ENCODE measurements at places on chromosomes 4 and X.

- no peak for DNase-seq
Observed at GRCh38 chr4:96326846-96327245, 487.0 kb downstream of the PDHA2 start.

- DNase-seq = no peak
Observed at GRCh38 chrX:151814767-151815166, 80.2 kb downstream of the CNGA2 start.

DNA sequence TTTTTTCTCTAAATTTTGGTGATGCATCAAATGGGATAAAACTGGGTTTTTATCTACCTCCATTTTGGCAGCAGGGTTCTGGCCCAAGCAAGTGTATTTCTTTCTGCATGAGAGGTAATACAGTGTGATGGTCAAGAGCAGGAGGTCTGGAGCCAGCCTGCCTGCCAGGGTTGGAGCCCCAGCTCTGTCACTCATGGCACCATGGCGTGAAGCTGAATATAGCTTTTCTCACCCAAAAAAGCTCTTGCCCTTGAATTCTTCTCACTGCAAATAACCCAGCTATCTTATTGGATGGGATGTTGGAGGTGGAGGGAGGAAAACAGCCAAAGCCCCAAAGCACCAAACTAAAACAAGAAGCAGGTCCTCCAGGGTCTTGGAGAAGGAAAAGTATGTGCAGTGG lies 218.4 kb downstream of the ARHGAP10 start:
- DNase-seq = no peak

DNA sequence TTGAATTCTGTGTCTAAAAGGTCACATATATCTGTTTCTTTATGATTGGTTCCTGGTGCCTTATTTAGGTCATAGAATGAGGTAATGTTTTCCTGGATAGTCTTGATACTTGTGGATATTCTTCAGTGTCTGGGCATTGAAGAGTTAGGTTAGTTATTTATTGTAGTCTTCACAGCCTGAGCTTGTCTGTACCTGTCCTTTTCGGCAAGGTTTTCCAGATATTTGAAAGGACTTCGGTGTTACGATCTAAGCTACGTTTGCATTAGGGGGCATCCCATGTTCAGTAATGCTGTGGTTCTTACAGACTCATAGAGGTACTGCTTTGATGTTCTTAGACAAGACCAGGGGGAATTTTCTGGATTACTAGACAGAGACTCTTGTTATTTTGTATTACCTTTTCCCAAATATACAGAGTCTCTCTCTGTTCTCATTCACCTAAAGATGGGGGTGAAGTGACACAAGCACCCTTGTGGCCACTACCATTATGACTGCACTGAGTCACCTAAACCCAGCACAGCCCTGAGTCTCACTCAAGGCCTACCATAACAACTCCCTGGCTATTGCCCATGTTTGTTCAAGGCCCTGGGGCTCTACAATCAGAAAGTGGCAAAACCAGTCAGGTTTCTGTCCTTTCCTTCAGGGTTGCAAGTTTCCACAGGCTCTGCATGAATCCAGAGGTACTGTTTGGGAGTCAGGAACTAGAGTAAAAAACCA lies 30.1 kb upstream of the CYSLTR1 start:
- no peak for DNase-seq

DNA sequence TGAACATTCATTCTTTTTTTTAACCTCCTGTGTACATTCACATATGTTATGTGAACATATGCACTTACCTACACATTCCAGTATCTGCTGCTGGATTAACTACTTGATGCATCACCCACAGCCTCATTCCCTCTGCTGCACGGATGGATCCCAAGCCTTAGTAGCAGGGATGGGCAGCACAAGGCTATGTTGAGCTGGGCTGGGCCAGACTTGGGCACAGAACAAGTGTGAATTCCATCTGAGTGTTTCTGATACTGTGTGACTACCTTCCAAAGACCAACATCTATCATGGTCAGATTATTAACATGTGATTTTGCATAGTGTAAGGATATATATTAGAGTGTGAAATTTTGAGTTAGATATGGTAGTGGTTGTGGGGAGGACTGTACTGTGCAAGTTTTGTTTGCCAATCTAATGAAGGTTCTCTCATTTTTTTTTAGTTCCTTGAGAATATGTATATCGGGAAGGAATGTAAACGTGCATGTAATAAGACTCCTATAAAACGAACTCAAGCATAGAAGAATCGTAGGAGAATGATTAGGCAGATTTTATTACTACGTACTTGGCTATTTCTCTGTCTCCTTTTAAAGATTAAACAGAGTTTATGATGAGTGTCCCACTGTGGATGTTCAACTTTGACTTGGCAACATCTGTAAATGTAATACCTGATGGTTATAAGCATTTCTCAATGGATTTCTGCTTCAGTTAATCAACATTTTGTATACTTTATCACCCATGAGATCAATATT lies 23.4 kb upstream of the STBD1 start:
- no peak for DNase-seq

DNA sequence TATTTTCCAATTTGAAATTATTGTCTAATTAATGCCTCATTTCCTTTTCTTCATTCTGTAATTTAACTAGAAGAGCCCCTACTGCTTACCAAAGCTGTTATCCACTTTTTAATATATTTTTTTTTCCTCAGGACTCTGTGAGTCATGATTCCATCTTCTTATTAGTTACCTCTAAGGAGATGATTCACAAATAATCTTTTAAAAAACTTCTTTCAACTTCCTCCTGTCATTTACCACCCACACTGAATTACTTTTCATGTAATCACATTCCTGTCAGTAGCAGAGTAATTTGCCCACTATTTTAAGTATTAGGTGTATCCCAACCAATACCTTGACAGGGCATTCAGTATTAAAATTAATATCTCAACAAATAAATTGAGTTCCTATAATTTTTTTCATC lies 470.9 kb upstream of the ADGRL3 start:
- DNase-seq = no peak

- DNase-seq = no peak
Observed at GRCh38 chr4:80798082-80798481, 232.4 kb upstream of the BMP3 start.

Measured in NCI-H524 treated with DMSO at 0.1 percent for 48 hours (cell line).